ENCODE measurements at places on chromosomes 13 and 19.

GRCh38 chr13:51234676-51235075 is 12.5 kb downstream of the FAM124A start:
- H3K4me1 ChIP-seq = peaks cover 3% of the 10 kb centered on the region
- no peak for DNase-seq
- no peaks in the 10 kb centered on the region for H3K36me3 ChIP-seq
- no peak overlapping the region for H3K4me3 ChIP-seq

DNA sequence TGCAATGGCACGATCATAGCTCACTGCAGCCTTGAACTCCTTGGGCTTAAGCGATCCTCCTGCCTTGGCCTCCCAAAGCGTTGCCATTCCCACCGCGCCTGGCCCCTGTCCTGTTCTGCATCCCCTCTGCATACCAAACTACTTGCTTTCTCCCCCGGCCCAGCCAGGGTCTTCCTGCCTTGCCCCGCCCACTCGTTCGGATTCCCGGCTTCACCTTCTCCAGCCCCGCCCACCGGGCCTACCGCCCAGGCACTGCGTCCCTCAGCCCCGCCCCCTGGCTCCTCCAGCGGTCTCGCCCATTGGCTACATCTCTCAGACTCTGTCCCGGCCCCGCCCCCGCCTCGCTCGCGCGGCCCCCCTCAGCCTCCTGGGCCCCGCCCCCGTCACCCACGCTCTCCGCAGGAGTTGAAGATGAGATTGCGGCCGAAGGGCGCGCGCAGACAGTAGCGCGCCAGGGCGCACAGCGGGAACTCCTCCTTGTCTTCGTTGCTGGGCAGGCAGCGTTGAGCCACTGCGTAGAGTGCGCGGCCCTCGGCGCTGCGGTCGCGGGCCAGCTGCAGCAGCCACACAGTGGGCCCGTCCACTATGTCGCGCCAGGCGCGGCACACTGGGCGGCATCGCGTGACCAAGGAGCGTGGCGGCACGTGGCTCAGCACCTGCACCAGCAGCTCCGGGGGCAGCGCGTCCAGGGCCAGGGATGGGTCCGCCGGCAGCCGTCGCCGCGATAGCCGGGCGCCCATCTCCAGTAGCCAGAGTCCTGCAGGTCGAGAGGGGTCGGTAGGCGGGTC is 19.0 kb downstream of the MRPS12 start:
- peak overlapping the region; percentile 37 for H3K4me3 ChIP-seq
- H3K36me3 ChIP-seq = no peaks in the 10 kb centered on the region
- H3K4me1 ChIP-seq = peaks cover 11% of the 10 kb centered on the region
- H3K27ac ChIP-seq = no peak overlapping the region
- DNase-seq = peak; percentile 79
- H3K27me3 ChIP-seq = peaks cover 12% of the 10 kb centered on the region

GRCh38 chr13:42874221-42874620 is 92.8 kb downstream of the FAM216B start:
- H3K27me3 ChIP-seq = peaks cover 38% of the 10 kb centered on the region
- no peak overlapping the region for H3K4me3 ChIP-seq
- no peak overlapping the region for H3K27ac ChIP-seq
- H3K4me1 ChIP-seq = peaks cover 15% of the 10 kb centered on the region
- H3K36me3 ChIP-seq = no peaks in the 10 kb centered on the region

- H3K27me3 ChIP-seq = no peaks in the 10 kb centered on the region
- H3K27ac ChIP-seq = no peak overlapping the region
- peak; percentile 32 for DNase-seq
Measured at GRCh38 chr13:20495087-20496023, 30.3 kb downstream of the CRYL1 start.

DNA sequence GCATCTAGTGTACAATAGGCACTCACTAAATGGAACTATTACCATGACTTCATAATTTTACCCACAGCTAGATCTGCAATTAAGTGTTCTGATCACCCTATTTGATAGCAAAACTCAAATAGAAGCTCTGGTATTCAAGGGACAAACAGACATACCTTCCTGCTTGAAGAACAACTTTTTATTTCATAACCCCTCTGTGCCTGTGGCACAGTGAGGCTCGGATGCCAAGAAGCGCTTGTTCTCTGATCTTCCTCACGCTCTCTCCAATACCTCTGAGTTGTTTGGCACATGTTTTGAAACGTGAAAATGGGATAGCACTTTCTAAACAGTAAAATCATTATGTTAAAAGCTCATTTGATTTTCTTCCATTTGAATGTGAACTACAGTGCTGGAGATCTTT is 232.0 kb downstream of the KLF5 start:
- no peaks in the 10 kb centered on the region for H3K4me1 ChIP-seq
- H3K36me3 ChIP-seq = no peaks in the 10 kb centered on the region
- peaks cover 17% of the 10 kb centered on the region for H3K27me3 ChIP-seq
- no peak overlapping the region for H3K27ac ChIP-seq
- no peak for DNase-seq

GRCh38 chr19:56139847-56140582 is 1.1 kb upstream of the ZNF444 start:
- no peak for DNase-seq
- H3K36me3 ChIP-seq = no peaks in the 10 kb centered on the region
- peak overlapping the region; percentile 81 for H3K27ac ChIP-seq

DNA sequence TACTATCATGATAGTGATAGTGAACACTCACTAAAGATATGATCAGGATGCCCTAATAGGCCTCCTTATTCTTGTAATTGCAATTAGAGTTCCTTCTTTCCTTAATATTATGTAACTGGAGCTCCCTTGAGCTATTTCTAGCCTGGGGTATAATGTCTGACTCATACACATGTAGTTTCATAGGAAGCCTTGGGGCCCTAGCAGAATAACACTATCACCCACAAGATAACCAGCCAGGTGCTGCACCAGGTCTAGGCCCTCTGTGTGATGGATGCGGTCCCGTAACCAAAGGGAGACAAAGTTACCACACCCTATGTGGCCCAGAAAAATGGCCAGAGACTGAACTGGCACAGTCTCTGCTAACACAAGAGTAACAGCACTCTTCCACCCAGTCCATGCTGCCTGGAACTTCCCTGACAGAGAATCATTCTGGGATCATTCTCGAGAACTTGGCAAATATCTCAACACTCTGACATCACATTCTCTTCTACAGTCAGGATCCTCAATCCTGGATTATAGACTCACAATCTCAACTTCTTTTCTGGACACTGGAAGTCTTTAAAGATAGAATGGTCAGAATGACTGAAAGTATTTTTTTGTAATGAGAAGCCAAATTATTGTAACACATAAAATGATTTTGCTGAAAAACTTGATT is 32.6 kb upstream of the IGFL4 start:
- peaks cover 72% of the 10 kb centered on the region for H3K27me3 ChIP-seq
- no peak overlapping the region for H3K4me3 ChIP-seq
- peaks cover 7% of the 10 kb centered on the region for H3K4me1 ChIP-seq
- H3K36me3 ChIP-seq = no peaks in the 10 kb centered on the region

DNA sequence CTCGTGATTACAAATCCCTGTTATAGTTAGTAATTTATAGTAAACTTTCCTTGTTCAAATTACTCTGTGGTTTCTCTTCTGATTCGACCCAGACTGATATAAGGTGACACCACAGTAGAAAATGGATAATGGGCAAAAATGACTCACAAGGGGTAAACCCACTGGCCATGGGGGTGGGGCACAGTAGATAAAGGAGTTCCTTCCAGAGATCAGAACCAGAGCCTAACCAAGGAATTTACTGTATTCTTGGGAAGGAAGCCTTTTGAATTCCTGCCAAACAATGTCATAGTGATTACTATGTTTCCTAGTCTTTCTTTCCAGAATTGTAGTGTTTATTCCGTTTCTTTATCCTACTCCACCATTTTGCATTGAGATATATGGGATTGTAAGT is 21.9 kb downstream of the MIR17HG start:
- H3K27ac ChIP-seq = no peak overlapping the region
- peaks cover 6% of the 10 kb centered on the region for H3K27me3 ChIP-seq
- H3K36me3 ChIP-seq = peaks cover 5% of the 10 kb centered on the region
- no peak for DNase-seq
- peaks cover 24% of the 10 kb centered on the region for H3K4me1 ChIP-seq
- H3K4me3 ChIP-seq = no peak overlapping the region

GRCh38 chr13:23673867-23674605 is 103.8 kb downstream of the TNFRSF19 start:
- no peak overlapping the region for H3K4me3 ChIP-seq
- DNase-seq = no peak
- no peak overlapping the region for H3K27ac ChIP-seq
- no peaks in the 10 kb centered on the region for H3K36me3 ChIP-seq

DNA sequence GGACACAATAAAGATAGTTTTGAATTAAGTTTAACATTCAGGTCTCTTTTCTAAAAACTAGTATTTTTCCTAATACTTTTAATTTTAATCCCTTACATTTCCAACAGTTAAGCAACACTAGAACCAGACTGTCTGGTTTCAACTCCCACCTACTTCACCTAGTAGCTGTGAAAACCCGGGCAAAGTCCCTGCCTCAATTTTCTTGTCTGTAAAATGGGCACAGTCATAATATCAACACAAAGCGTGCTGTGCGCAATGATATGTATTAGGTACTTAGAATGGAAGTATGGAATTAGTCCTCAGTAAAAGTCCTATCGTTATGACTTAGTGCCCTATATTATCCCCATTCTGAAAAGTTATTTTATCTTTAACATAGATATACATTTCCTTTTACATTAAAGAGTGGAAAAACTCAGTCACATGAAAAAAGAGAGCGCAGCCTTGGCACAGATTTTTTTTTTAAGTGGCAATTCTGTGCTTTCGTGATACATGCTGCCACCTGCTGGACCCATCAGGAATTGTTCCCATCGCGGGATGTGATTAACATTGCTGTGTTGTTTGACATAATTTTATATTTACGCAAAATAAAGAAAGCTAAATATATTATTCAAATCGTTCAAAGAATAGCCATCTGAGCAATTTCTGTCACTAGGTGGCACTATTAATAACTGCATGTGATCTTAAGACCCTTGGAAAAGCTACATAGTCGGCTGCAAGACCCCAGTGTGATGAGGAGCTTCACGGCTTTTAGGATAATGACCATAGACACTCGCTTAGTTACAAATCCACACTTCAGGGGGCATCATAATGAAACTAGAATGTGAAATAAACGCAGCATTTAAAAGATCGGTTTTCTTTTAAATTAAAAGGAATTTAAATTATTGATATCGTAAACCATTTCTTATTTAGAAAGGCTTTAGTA is 59.9 kb downstream of the LIG4 start:
- H3K36me3 ChIP-seq = no peaks in the 10 kb centered on the region
- H3K27me3 ChIP-seq = no peaks in the 10 kb centered on the region
- peak; percentile 18 for DNase-seq
- no peaks in the 10 kb centered on the region for H3K4me1 ChIP-seq
- H3K4me3 ChIP-seq = no peak overlapping the region
- no peak overlapping the region for H3K27ac ChIP-seq

DNA sequence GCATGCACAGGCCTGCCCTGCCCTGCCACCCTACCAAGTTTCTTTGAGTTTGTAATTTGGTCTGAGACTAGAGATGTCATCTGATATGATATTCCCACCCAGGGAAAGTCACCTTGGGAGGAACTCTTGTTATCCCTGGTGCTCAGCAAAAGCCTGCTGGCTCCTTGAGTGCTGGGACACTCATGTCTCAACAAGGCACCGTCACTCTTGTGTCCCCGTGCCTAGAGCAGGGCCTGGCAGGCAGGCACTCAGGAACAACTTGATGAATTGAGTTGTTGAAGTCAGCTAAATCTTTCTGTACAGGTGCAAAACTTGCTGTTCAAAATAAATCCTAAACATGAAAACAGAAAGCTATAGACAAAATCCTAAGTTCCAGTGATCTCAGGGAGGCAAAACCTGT is 345.4 kb downstream of the KCNRG start:
- no peaks in the 10 kb centered on the region for H3K36me3 ChIP-seq
- no peak overlapping the region for H3K4me3 ChIP-seq
- peaks cover 30% of the 10 kb centered on the region for H3K4me1 ChIP-seq
- H3K27me3 ChIP-seq = peaks cover 61% of the 10 kb centered on the region
- no peak for DNase-seq
- H3K27ac ChIP-seq = no peak overlapping the region

DNA sequence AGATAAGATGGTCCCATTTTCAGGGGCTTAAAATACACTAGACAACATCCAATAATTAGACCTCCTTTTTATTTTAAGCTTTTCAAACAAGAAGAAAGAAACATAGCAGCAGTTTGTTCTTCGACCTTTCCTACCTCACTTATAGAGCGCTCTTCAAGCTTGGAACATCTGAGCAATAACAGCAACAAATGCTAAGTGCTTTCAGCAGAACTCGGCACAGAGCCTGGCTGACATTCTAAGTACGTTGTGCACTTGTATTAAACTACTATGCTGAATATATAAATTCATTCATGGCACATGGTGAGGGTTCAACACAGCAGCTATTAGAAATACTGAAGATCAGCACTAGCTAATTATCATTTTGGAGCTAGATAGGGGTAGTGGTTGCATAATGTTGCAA is 256.1 kb upstream of the MAB21L1 start:
- H3K4me3 ChIP-seq = no peak overlapping the region
- no peak overlapping the region for H3K27ac ChIP-seq
- H3K4me1 ChIP-seq = peaks cover 3% of the 10 kb centered on the region
- H3K36me3 ChIP-seq = no peaks in the 10 kb centered on the region

All from activated T-helper 2 cell treated with anti-CD3 and anti-CD28 coated beads, Interferon-gamma antibody, Interleukin-2, Interleukin-4, amounts not matched to agents 10 μg/mL and 5 μg/mL and 100 μg/mL, durations not matched to agents 14 hours and 24 hours and 36 hours (primary cell).